Astrocyte of the hippocampus (primary cell): ENCODE measurements at places on chromosomes 16 and 17.

- peak; percentile 99 for DNase-seq
These were observed 463 bp downstream of the RILP start for GRCh38 chr17:1648963-1649843.

- no peak for DNase-seq
These were observed 1584.4 kb upstream of the GOT2 start for GRCh38 chr16:60318486-60318885.

DNA sequence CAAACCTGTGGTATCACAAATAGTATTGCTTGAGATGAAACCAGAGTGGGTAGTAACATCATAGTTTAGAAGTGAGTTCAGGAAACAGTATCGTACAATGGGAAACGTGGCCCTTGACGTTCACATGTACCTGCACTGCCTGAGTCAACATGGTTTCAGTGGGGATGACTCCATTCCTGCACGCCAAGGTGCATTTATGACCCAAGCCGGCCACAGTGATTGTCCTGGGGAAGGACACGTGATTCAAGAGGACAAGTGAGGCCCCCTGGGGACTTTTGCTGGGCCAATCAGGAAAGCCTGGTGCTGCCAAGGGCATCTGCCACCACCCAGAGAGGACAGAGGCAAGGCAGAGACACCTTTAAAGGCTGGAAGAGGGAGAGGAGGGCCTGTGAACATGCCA is 119.2 kb downstream of the AXIN2 start:
- no peak for DNase-seq

- DNase-seq: no peak
These were observed 19.3 kb upstream of the SLFN13 start for GRCh38 chr17:35467824-35468223.

GRCh38 chr17:7837408-7838088 is 3.5 kb downstream of the KDM6B start:
- DNase-seq: no peak

- DNase-seq: peak; percentile 90
These were observed 4.8 kb downstream of the PPM1D start for GRCh38 chr17:60604686-60605334.

DNA sequence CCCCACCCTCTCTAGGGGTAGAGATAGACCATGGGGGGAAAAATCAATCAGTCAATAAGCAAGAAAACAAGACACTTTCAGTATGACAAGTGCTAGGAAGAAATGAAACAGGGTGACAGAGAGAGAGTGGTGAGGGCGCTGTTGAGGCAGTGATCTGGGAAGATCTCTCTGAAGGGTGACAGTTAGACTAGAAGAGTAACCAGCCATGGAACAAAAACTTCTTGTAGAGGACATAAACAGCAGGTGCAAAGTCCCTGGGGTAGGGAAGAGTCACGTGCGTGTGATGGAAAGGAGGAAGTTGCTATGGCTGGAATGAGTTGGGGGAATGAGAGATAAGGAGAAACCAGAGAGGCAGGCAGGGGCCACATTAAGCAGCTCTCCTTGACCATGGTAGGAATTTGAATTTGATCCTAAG is 16.8 kb upstream of the EMP2 start:
- no peak for DNase-seq

DNA sequence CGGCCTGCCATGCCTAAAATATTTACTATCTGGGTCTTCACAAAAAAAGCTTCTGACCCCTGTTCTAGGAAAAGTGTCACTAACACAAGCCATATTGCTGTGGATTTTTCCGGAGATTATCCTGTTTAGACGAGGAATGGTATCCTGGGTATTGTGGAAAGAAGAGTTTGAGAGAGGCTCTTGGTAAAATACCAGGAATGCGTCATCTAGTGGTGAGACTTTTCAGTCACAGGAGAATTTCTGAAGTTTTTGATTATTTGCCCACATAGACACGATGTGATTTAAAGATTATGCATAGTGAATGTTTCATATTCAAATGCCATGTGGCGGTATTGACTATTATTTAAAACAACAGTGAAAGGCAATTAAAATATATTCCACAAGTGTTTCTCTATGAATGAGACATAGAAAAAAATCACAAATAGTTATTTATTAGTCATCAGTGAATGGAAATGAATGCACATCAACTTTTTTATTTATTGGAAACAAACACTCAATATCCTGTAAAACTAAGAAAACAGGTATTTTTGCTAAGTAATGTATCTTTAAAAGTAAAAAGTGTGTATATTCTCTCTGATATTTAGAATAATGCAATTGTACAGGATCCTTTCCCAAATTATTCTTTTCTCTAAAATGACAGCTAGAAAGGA is 7.8 kb downstream of the KRT28 start:
- DNase-seq: peak; percentile 47

GRCh38 chr17:16918443-16918842 is 53.5 kb downstream of the TNFRSF13B start:
- no peak for DNase-seq

DNA sequence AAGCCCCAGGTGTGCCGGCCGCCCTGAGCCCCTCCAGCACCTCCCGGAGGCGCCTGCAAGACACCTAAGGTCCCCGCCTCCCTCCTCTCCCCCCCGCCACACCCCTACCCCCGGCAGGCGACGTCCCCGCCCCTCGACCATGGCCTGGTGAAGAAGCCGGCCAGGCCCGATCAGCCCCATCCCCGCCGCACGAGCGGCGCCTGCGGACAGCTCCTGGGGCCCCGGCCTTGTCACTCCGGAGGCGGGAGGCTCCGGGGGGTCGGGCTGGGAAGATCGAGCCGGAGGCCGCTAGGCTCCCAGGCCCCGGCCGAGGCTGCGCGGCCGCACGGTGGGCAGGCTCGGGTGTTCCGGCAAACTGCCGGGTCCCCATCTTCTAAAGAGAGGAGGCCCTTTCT is 405 bp upstream of the ACE start:
- DNase-seq: peak; percentile 47

GRCh38 chr16:83706394-83706793 is 101.4 kb upstream of the HSBP1 start:
- DNase-seq: peak; percentile 31

DNA sequence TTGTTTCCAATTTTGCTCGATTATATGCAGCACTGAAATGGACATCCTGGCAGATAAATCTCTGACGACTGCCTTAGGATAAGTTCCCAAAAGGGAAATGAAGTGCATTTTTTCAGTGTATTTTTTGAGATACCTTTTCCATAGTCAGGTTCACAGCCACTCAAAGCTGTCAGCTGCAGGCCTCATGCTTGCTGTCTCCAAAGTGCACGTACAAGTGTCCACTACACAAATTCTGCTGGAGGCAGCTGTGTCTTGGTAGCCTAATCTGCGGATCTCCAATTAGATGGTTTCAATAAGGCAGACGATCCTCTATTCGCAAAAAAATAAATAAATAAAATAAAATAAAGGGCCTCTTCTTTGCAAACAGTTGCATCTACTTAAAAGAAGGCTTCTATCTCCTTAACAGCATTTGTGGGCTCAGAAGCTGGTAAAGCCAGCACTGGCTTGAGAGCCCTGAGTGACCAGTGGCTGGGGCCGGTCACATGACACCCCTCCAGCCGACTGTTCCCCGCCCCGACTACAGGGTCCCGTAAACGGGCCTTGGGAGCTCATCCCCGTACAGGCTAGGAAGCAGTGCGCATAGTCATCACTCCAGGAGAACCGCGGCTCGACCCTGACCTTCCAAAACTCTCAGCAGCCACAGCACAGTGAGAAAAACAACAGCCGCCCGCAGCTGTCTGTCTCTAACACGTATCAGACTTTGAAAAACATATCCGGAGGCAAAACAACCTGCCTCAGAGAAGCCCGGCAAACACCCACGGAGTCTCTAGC is 18.8 kb downstream of the RPH3AL start:
- peak; percentile 40 for DNase-seq

GRCh38 chr17:76789235-76789788 is 51.4 kb downstream of the MFSD11 start:
- no peak for DNase-seq
